Fibroblast of mammary gland (primary cell): ENCODE measurements at places on chromosomes 2 and 18.

DNA sequence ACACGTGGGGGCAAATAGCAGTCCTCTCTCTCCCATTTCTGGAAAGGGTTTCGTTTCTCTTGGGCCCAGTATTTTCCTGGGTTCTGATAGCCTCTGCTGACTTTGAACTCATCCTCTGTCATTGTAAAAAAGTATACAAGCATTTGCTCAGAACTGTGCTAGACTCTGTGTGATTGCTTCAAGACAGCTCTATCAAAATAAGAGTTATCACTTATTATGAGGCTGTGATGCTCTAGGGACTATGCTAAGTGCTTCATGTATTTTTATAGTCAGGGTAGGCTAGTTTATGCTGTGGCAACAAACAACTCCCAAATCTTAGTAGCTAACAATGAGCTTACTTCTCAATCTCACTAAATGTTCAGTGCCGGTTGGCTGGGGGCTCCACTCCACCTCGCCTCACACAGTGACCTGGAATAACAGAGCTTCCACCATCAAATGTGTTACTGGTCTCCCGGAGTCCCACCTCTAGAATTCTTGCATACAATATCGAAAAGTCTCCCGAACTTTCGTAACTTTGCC, 110.8 kb upstream of the CDC42EP3 start:
- no peak for DNase-seq

GRCh38 chr18:54737986-54738385, 90.3 kb upstream of the RAB27B start:
- peak; percentile 74 for DNase-seq

DNA sequence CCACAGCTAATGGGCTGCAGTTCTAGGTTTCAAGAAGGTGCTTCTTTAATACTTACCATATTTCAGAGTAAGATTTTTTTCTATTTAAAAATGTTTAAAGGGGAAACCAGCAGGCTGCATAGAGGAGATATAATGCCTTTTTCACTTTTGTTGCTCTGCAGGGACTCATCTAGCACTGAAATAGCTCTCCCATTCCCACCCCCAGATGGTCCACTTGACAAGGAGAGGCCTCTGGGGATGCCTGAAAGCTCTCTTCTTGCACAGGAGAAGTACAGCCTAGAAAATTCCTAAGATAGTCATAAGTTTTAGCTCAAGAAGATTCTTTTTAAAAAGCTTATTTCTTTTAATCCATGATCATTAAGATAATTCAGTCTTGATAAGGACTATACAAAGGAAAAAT, 126.4 kb downstream of the CDH2 start:
- no peak for DNase-seq

GRCh38 chr18:21110713-21111345, 784 bp downstream of the ROCK1 start:
- peak; percentile 37 for DNase-seq

- no peak for DNase-seq
Measured at GRCh38 chr2:79039944-79040343, 14.4 kb downstream of the REG3G start.

GRCh38 chr2:105442056-105442455, 43.2 kb upstream of the FHL2 start:
- no peak for DNase-seq
